Fibroblast of skin of right quadriceps (primary cell): ENCODE measurements at places on chromosomes 12 and 14.

GRCh38 chr14:99660794-99661193 is 15.9 kb downstream of the HHIPL1 start:
- peak; percentile 60 for DNase-seq

DNA sequence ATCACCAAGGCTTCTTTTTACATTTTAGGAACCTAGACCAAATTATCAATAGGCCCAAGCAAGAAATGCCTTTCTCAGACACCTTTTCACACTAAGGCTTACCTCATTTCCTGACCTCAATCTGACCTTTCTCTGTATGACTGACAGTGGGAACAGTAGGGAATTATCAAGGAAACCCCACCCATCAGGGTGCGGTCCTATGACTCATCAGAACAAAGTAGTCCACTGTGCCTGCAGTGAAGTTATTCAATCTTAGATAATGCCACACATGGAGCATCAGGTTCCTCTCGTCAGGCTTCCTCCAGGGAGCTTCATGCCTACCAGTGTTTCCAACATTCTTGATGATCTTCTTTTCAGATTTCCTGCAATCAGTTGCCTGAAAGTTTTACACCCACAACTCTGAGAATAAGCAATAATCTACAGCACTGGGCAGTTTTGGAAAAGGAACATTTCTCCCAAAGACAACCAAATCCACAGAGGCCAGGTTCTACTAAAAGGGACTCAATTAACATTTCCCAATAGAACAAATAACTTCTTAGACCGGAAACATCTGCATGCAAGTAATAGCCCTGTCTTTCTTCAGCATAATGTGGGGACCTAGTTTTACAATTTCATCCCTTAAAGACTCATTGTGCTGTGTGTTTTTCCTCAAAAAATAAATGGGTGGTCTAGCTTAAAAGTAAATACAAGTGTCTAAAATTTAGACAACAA is 35.9 kb upstream of the TMTC2 start:
- no peak for DNase-seq

DNA sequence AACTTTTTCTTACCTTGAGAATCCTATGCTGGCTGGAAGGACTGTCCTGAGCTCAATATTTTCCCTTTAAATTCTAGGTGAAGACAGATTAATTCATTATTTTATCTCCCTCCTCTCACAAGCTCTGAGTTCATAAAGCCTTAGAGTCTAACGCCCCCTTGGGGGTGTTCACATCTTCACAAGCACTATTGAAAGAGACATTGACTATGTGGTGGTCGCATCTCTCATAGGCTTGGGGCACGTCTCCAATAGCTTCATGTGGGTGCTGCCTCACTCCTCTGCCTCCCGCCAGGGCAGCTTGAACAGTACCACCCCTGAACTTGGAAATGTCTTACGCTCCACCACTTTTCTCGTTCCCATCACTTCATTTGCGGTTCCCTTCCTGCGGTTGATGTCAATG is 106.2 kb downstream of the UNC79 start:
- DNase-seq = no peak

DNA sequence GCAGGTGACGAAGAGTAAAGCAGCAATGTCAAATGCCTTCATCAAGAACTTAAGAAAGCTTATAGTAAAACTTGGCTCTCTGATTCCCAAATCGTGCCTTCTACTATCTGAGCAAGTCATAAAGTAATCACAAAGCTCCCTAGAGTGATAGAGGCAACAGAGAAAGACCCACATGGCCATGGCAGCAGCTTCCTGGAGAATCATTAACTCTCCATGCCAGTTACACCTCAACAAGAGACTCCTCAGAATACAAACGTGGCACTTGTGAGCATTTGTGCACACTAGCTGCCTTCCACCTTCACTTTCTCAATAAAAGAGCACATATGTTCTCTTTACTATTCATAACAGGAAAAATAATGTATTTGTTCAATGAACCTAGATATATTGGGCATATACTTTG is 48.0 kb downstream of the PLCZ1 start:
- no peak for DNase-seq

GRCh38 chr14:89811954-89812575 is 142.5 kb downstream of the EFCAB11 start:
- DNase-seq = no peak

DNA sequence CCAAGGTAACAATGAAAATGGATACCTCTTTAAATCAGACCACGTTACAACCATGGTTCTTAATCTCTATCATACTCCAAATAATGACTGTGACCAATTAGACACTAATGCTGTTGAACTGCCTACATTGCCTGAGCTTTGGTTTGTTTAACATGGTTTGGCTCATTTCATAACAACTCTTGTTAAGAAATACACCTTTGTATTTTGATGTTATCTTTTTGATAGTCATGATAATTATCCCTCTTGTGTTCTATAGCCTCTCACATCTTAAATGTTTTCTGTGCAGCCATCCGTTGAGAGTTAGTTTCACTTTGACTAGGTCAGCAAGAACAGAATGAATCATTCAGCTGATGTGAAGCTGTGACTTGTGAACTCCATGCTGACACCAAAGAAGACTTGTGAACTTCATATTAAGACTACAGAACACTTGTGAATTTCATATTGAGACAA is 75.5 kb upstream of the RERGL start:
- DNase-seq = peak; percentile 35

- DNase-seq = no peak
Observed at GRCh38 chr12:62331306-62331705, 71.1 kb downstream of the USP15 start.

GRCh38 chr14:28161040-28161439 is 605.5 kb upstream of the FOXG1 start:
- no peak for DNase-seq

GRCh38 chr12:131944601-131945251 is 5.0 kb upstream of the EP400 start:
- DNase-seq = no peak

DNA sequence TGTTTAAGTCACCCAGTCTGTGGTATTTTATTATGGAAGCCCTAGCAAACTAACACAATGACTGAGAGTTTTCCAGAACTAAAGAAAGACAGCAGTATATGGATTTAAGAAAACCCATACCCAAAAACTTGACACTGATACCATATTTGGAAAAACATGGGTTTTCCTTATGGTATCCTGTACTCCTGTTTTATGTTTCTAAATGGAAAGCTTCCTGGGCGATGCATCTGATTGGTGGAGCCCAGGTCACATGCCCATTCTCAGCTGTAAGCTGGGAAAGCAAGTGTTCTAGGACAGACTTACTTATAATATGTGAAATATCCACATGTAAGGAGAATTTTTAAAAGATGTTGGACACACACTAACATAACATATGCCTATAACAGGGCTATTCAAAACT is 4.5 kb upstream of the RNASE4 start:
- peak; percentile 45 for DNase-seq

- DNase-seq = peak; percentile 74
Observed at GRCh38 chr12:127162902-127163301, 1104.1 kb upstream of the TMEM132C start.

DNA sequence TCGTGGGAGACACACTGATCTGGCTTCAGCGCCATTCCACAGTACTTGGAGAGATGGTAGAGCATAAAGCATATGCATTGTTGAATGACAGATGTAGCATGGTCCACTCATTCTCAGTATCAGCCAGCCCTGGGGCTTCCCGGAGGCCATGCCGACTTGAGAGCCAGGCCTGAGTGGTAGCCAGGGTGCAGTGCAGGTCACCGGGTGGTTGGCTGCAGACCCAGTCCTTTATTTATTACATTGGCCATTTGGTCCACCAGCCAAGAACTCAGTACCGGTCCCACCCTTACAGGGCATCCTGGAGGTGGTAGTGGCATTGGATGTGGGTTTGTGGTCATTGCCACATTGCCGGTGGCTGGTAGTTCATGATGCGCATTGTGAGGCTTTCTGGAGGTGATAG is 121.6 kb upstream of the RTL1 start:
- no peak for DNase-seq

- DNase-seq = no peak
Observed at GRCh38 chr14:61489512-61489911, 168.1 kb downstream of the PRKCH start.

DNA sequence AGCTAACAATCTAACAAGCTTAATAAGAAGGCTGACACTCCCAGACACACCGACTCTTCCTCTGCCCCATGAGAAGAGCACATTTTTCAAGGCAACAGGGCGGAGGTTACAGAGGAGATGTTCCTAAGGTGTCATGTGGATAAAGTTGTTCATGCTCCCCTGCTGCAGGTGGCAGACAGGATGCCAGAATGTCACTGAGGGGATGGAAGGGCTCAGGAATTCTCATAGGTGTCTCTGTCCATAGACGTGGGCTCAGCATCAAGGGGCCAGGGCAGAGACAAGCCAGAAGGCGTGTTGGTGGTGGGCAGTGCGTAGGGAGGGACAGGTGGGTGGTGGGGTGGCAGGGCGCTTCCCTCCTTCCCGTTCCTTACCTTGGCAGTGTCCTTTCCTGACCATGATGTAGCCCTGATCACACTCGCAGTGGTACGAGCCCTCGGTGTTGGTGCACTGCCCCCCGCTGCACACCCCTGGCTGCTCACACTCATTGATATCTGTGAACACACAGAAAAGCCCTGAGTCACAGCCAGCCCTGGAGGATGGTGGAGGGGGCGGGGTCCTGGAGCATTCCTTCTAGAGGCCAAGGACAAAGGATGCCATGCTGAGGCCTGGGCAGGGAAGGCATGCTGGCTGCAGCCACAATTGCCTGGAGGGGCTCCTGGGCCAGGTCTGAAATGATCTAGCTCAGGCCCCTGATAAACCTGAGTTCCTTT is 23.0 kb downstream of the ISCA2 start:
- DNase-seq = peak; percentile 39

DNA sequence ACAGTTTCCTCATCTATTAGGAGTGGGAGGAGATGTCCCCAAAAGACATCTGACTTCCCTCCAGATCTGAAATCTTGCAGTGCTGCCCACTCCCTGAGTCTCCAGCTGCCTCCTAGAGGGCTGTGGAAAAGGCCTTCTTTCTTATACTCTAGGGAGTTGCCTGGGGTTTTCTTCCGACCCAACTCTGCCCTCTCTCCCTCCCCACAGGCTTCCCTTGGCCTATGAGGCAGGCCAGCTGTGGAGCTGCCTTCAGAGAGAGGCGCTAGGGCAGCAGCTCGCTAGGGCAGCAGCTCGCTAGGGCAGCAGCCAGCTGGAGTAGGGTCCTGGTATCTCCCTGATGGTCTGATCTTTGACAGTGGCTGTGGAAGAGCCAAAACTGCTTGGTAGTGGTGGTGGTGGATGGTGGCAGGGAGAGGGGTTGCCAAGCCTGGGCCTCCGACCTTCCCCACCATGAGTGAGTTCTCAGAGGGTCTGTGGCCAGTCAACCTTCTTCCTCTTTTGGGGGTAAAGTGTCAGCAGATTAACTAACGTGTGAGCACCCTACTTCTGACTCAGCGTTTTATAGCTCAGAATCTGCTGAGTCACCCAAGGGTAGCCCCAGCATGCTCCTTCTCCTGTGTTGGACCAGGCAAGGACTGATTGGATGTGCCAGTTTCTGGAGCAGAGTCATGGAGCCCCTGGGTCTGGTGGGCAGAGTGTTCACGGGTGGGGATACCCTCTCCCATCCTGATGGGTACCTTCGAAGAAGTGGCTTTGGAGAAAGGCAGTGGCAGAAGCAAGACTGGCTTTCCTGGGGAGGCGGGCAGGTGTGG is 2.3 kb downstream of the SLC48A1 start:
- peak; percentile 46 for DNase-seq

GRCh38 chr14:91420686-91421085 is 3.1 kb upstream of the CCDC88C start:
- DNase-seq = no peak

- DNase-seq = no peak
Observed at GRCh38 chr12:64797156-64797555, 27.3 kb upstream of the TBC1D30 start.
